HFFc6 (cell line): ENCODE measurements at places on chromosomes 6 and 20. TPM values are rescaled to one million over a fixed set of nuclear protein-coding genes. Genes with fewer than 3 reads are reported as not detected.

EYS gene
- total RNA-seq, result not detected in 3 replicates

CCR6 gene
- not detected in 3 replicates for total RNA-seq

KCNQ5 gene
- 19.9 to 35.5 TPM (median 24.5 TPM) in 3 replicates for total RNA-seq

NHLRC1 gene
- total RNA-seq, result 0.81 to 1.4 TPM (median 1.3 TPM) in 3 replicates

GRM1 gene
- not detected in 3 replicates for total RNA-seq

EDN1 gene
- total RNA-seq, result 3.5 to 7.6 TPM (median 5.9 TPM) in 3 replicates

COL9A1 gene
- total RNA-seq, result not detected in 2 replicates

PSORS1C1 gene
- 2.7 to 3.8 TPM (median 3.2 TPM) in 3 replicates for total RNA-seq

FAM83C gene
- not detected in 2 replicates for total RNA-seq

MBOAT1 gene
- total RNA-seq, result 5.8 to 6.6 TPM (median 6.0 TPM) in 3 replicates

IPCEF1 gene
- total RNA-seq, result 0.31 TPM in 1 of 3 replicates, not detected in the others

OR12D3 gene
- total RNA-seq, result not detected in 3 replicates

C20orf141 gene
- total RNA-seq, result not detected in 3 replicates

CTCFL gene
- total RNA-seq, result not detected in 3 replicates

LINC00237 gene
- not detected in 2 replicates for total RNA-seq

PRPH2 gene
- total RNA-seq, result 0.43 and 1.8 TPM in 2 replicates

SAMD5 gene
- not detected in 3 replicates for total RNA-seq

HIVEP2 gene
- 17.1 to 19.5 TPM (median 19.1 TPM) in 3 replicates for total RNA-seq

ZC3H12D gene
- 0.03 to 0.10 TPM in 2 of 3 replicates, not detected in the other for total RNA-seq

ACTL10 gene
- 1.4 to 2.0 TPM (median 1.7 TPM) in 3 replicates for total RNA-seq

C20orf202 gene
- not detected in 3 replicates for total RNA-seq

GTSF1L gene
- not detected in 3 replicates for total RNA-seq

PNPLA1 gene
- not detected in 3 replicates for total RNA-seq

RHAG gene
- not detected in 3 replicates for total RNA-seq

DDO gene
- 0.85 to 1.1 TPM (median 0.96 TPM) in 3 replicates for total RNA-seq

CEP250 gene
- total RNA-seq, result 22.9 and 25.9 TPM in 2 replicates

HMGCLL1 gene
- not detected in 3 replicates for total RNA-seq

OR2H1 gene
- total RNA-seq, result not detected in 2 replicates

YTHDF1 gene
- 38.2 to 41.3 TPM (median 38.7 TPM) in 3 replicates for total RNA-seq

HUS1B gene
- total RNA-seq, result 0.34 TPM in 1 of 2 replicates, not detected in the other

CTAGE9 gene
- not detected in 3 replicates for total RNA-seq

CST9L gene
- not detected in 2 replicates for total RNA-seq

HLA-DOB gene
- total RNA-seq, result 0.35 TPM in 1 of 3 replicates, not detected in the others

PPIL6 gene
- total RNA-seq, result 0.39 TPM in 1 of 2 replicates, not detected in the other

SMPDL3A gene
- total RNA-seq, result 6.4 to 7.8 TPM (median 6.5 TPM) in 3 replicates

DEFB125 gene
- not detected in 3 replicates for total RNA-seq

SPDEF gene
- not detected in 3 replicates for total RNA-seq

NHSL1 gene
- total RNA-seq, result 4.9 and 9.3 TPM in 2 replicates
